NCI-H226 (cell line): ENCODE measurements at places on chromosomes 6 and 20.

GRCh38 chr6:109315341-109316110, 66.7 kb downstream of the CD164 start:
- no peak for DNase-seq

DNA sequence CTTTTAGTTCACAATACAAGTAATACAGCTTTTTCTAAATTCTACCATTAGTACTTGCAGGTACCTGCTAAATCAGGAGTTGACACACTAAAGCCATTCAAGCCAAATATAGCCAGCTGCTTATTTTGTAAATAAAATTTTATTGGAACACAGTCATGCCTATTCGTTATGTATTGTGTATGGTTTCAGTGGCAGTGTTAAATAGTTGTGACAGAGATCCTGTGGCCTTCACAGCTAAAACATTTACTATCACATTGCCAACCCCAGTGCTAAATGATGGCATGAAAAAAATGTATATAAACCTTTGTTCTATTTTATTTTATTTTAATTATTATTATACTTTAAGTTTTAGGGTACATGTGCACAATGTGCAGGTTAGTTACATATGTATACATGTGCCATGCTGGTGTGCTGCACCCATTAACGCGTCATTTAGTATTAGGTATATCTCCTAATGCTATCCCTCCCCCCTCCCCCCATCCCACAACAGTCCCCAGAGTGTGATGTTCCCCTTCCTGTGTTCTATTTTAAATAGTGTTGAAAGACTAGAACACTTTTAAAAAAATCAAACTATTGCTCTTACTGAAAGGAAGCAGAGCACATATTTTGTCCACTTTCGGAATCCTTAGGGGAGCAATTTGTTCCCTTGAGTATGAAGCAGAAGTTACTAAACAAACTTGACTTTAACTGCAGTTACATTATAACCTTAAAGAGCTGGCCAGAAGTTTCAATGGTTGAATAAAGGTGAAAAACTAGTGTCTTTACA, 115.7 kb downstream of the PRIM2 start:
- DNase-seq, result no peak

GRCh38 chr20:1183153-1183552, 1.6 kb downstream of the TMEM74B start:
- no peak for DNase-seq

- no peak for DNase-seq
Observed at GRCh38 chr20:62602550-62602949, 39.8 kb upstream of the SLCO4A1 start.

DNA sequence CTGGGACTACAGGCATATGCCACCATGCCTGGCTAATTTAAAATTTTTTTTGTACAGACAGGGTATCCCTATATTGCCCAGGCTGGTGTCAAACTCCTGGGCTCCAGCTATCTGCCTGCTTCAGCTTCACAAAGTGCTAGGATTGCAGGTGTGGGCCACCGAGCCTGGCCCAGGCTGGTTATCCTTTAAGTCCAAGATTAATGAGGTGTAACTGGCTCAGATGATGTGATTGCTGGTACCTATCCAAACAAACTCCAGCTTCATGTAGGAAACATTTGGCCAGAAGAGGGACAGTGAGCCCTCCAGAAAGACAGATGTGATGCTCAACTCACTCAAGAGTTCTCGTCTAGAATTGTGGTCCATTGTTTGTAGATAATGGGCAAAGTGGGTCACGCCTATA, 9.2 kb upstream of the ZNF318 start:
- peak; percentile 17 for DNase-seq
